A549 treated with CpdA at 1 μM for 4 hours (cell line): ENCODE measurements at places on chromosomes 11 and 22. TPM values are rescaled to one million over a fixed set of nuclear protein-coding genes. Genes with fewer than 3 reads are reported as not detected.

The LARGE2 gene
- total RNA-seq, result 1.4 to 3.1 TPM (median 2.9 TPM) in 5 replicates

The SLC17A6 gene
- total RNA-seq, result not detected in 5 replicates

The F2 gene
- 1.9 to 2.6 TPM (median 2.1 TPM) in 5 replicates for total RNA-seq

The OR8D4 gene
- not detected in 5 replicates for total RNA-seq

The OR10A2 gene
- not detected in 5 replicates for total RNA-seq

The KRTAP5-3 gene
- total RNA-seq, result not detected in 5 replicates

The SCUBE2 gene
- 0.27 to 0.70 TPM (median 0.57 TPM) in 5 replicates for total RNA-seq

The RTN4RL2 gene
- total RNA-seq, result 72.6 to 128 TPM (median 115 TPM) in 5 replicates

The GGTLC2 gene
- not detected in 5 replicates for total RNA-seq

The TRIM22 gene
- 0.57 to 1.1 TPM (median 0.82 TPM) in 5 replicates for total RNA-seq
